ENCODE measurements at places on chromosomes 7 and 10.

- no peak for DNase-seq
Measured at GRCh38 chr7:47709451-47709850, 127.5 kb upstream of the TNS3 start.

GRCh38 chr10:124369066-124369465 is 49.7 kb downstream of the OAT start:
- DNase-seq, result no peak

GRCh38 chr10:118725886-118726500 is 28.8 kb downstream of the CACUL1 start:
- no peak for DNase-seq

GRCh38 chr7:26681819-26682418 is 182.5 kb downstream of the SKAP2 start:
- no peak for DNase-seq

DNA sequence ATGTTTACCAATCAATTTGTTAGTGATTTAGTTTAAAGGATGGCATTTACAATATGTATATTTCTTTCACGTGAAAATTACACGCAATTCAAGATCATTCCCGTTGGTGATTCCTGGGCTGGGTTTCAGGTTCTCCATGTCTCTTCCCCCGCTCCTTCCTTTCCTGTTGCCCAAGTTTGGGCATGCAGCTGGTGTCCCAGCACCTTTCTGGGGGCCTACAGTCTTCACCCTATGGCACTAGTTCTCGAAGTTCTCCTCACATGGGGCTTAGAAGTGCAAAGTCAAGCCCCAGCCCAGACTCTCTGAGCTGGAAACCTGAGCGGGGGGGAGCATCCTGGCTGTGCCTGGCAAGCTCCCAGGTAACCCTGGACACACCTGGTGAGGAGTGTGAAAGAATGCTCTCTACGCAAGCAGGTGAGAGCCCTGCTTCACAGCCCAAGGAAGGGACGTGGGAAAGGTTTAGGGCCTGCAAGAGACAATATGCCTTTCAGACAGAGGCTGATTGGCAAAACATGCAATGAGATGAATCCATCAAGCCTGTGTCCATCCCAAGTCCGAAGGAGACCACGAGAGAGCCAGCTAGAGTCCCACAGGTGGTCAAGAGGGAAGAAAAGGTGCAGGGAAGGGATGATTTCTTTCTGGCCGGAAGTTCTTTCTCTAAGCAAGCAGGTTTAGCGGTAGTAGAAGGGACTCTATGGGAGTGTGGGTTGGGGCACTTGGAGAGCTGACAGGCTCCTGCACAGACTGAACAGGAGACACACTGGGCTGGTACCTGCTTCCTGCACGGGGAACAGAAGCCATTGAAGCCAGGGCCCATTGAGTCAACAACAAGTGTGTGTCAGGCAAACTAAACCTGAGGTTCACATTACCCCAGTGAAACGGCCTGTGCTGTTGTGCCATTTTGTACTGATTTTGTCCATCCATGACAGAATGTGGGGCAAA is 131.1 kb downstream of the ADARB2 start:
- no peak for DNase-seq

DNA sequence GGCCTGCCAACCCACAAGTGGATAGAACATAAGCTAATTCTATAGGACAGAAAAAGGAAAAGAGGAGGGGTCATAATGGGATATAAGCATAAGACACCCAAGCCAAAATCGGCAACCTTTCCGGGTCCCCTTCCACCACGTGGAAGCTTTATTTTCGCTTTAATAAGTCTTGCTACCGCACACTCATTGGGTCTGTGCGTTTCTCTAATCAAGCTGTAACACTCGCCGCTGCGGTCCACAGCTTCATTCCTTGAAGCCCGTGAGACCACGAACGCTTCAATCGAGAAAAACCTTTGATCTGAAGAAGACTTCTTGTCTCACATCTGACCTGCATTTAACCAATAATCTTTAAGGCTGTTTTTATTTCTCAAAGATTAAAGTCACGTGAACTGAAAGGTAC is 35.8 kb upstream of the HECW1 start:
- no peak for DNase-seq

DNA sequence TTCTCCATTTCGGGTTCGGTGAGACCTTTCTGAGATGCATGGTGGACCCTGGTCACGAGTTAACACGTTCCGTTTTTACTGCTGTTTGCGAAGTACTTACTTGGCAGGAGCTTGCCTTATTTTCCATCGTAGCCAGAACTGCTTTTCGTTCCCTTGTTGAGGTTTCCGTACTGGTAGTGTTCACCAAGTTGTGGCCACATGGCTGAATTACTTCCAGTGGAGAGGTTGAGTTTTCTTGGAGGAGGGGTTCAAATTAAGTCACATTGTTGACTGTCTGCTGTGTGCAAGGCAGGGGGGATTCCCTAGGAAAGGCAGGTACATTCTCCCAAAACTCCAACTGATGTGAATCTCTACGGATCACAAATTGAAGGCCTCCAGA is 4.0 kb downstream of the MXI1 start:
- DNase-seq, result no peak

Measured in Right ventricle myocardium inferior (tissue), 1 donor.